Activated T-helper 2 cell treated with anti-CD3 and anti-CD28 coated beads, Interferon-gamma antibody, Interleukin-2, Interleukin-4, amounts not matched to agents 10 μg/mL and 5 μg/mL and 100 μg/mL, durations not matched to agents 14 hours and 24 hours and 36 hours (primary cell): ENCODE measurements at places on chromosomes 6 and 20. TPM values are rescaled to one million over a fixed set of nuclear protein-coding genes. Genes with fewer than 3 reads are reported as not detected.

GRCh38 chr6:49264909-49265308, 198.1 kb downstream of the MMUT start:
- H3K27ac ChIP-seq: no peak overlapping the region
- H3K4me3 ChIP-seq: no peak overlapping the region
- DNase-seq: no peak
- no peaks in the 10 kb centered on the region for H3K4me1 ChIP-seq
- no peaks in the 10 kb centered on the region for H3K36me3 ChIP-seq

Gene SH3BGRL2
- total RNA-seq: 0.09 TPM in 1 of 2 replicates, not detected in the other

Gene MEI4
- not detected in 2 replicates for total RNA-seq

GRCh38 chr6:333379-334002, 41.2 kb downstream of the DUSP22 start:
- no peaks in the 10 kb centered on the region for H3K27me3 ChIP-seq
- no peaks in the 10 kb centered on the region for H3K36me3 ChIP-seq
- H3K27ac ChIP-seq: no peak overlapping the region
- H3K4me3 ChIP-seq: no peak overlapping the region
- H3K4me1 ChIP-seq: peaks cover 27% of the 10 kb centered on the region

DNA sequence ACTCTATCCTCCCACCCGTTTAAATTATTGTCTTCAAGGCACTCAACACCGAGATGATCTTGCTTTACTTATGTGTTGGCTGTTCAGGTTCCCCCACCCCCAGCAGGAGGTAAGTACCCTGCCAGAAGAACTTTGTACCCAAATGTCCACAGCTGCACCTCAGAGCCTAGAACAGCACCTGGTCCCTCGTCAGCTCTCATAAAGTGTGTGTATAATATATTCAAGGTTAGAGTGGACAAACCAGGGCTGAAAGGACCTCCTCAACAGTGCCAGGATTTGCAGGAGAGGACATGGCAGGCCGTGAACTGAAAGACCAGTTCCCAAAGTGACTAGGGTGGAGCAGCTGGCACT, 5.9 kb upstream of the CPXM1 start:
- no peaks in the 10 kb centered on the region for H3K36me3 ChIP-seq
- no peak overlapping the region for H3K4me3 ChIP-seq
- H3K27me3 ChIP-seq: peaks cover 58% of the 10 kb centered on the region

DNA sequence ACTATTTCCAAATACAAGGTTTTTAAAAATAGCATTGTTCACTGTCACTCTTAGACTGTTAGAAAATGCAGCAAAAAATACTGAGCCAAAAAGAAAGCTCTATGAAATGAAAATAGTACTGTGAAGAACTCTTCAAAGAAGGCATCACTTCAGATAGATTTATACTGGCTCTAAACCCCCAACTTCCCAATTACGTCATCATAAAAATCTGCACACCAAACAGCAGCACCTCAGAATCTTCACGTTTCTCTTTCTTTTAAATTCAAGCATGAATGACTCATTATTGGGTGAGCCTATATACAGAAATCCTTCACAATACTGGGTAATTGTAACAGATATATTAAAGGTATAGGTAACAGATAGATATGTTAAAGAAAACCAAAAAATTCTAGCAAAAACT, 208.4 kb upstream of the HTR1E start:
- no peaks in the 10 kb centered on the region for H3K4me1 ChIP-seq
- H3K4me3 ChIP-seq: no peak overlapping the region
- no peak for DNase-seq
- H3K27ac ChIP-seq: no peak overlapping the region
- no peaks in the 10 kb centered on the region for H3K27me3 ChIP-seq

Gene SRSF3
- total RNA-seq: 512 and 541 TPM in 2 replicates

- H3K27me3 ChIP-seq: no peaks in the 10 kb centered on the region
- no peak for DNase-seq
- no peak overlapping the region for H3K27ac ChIP-seq
- H3K4me1 ChIP-seq: peaks cover 30% of the 10 kb centered on the region
- no peaks in the 10 kb centered on the region for H3K36me3 ChIP-seq
- H3K4me3 ChIP-seq: peak overlapping the region; percentile 74
These were observed 101.5 kb downstream of the TMEM242 start for GRCh38 chr6:157221817-157222175.

DNA sequence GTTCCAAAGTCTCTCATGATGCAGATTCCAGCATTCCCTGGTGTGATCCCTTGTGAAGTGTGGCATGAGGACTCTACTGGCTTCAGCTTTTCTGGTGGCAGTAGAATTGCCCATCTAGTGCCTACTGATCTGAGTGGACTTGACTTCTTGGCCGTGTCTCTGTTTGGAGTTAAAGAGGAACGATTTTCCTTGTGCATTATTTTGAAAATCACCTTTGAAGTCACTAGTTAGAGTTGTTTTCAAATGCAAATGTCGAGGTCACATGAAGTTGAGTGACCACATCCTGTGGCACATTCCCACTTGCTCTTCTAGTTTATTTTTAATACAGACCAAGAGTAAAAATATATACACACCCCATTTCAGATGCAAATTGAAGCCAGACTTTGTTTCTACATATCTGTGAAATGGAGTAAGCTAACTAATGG, 270.7 kb upstream of the TAB2 start:
- H3K36me3 ChIP-seq: peaks cover 3% of the 10 kb centered on the region
- H3K27me3 ChIP-seq: no peaks in the 10 kb centered on the region
- DNase-seq: no peak
- H3K4me3 ChIP-seq: peak overlapping the region; percentile 67
- peaks cover 52% of the 10 kb centered on the region for H3K4me1 ChIP-seq
- H3K27ac ChIP-seq: peak overlapping the region; percentile 80

DNA sequence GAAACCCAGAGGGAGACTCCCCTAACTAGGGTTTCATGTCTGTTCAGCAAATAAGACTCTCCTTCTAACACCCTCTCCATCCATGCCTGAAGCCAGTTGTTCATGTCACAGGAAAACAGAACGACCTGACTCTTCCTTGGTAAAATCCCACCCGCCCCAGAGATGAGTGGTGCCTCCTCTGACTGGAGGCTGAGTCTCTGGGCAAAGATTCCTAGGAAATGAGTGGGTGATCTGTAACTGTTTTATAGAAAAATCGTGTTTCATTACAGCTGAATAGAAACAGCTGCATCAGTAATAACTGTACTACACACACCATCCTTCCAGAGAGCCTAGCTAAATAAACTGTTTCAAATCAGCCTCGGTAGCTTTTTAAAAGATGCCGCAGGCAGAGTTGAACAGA, 37.4 kb upstream of the MRPS10 start:
- DNase-seq: no peak
- peaks cover 4% of the 10 kb centered on the region for H3K4me1 ChIP-seq
- no peaks in the 10 kb centered on the region for H3K27me3 ChIP-seq
- H3K27ac ChIP-seq: no peak overlapping the region
- H3K4me3 ChIP-seq: no peak overlapping the region

- H3K27ac ChIP-seq: peak overlapping the region; percentile 39
- H3K4me3 ChIP-seq: no peak overlapping the region
- peaks cover 3% of the 10 kb centered on the region for H3K36me3 ChIP-seq
- H3K27me3 ChIP-seq: no peaks in the 10 kb centered on the region
These were observed 98.7 kb downstream of the SHLD1 start for GRCh38 chr20:5848711-5849505.

GRCh38 chr6:167804281-167805013, 22.3 kb upstream of the AFDN start:
- DNase-seq: no peak
- no peaks in the 10 kb centered on the region for H3K4me1 ChIP-seq
- H3K36me3 ChIP-seq: no peaks in the 10 kb centered on the region
- H3K27me3 ChIP-seq: peaks cover 28% of the 10 kb centered on the region

GRCh38 chr6:140134224-140134623, 759.8 kb upstream of the CITED2 start:
- no peaks in the 10 kb centered on the region for H3K27me3 ChIP-seq
- H3K4me1 ChIP-seq: no peaks in the 10 kb centered on the region
- no peak overlapping the region for H3K4me3 ChIP-seq
- H3K27ac ChIP-seq: no peak overlapping the region
- DNase-seq: no peak

Gene PLG
- total RNA-seq: 0.18 and 0.23 TPM in 2 replicates

Gene OPN5
- not detected in 2 replicates for total RNA-seq

Gene SIGLEC1
- not detected in 2 replicates for total RNA-seq

Gene ARHGAP18
- total RNA-seq: 5.9 and 6.6 TPM in 2 replicates
